Anterior cingulate cortex (tissue), 58 donors: ENCODE measurements at places on chromosomes 7 and 10.

DNA sequence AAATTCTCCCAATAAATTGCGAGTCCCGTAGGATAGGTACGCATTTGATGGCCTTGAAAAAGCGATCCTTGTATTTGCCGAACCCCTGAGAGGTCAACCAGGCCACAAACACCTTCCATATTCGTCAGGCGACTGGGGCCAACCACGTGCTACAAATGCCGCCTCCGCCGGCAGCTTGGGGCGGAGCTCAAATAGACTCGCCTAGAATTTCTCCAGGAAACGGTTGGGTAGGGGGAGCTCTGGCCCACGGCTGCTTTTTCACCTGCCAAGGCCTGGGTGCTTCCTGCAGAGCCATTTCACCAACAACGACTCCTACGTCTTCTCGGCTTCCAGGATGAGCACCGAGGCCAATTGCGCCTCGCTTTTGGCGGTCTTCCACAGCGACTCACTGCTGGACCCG, 53.4 kb upstream of the KIF5B start:
- no peak for DNase-seq

DNA sequence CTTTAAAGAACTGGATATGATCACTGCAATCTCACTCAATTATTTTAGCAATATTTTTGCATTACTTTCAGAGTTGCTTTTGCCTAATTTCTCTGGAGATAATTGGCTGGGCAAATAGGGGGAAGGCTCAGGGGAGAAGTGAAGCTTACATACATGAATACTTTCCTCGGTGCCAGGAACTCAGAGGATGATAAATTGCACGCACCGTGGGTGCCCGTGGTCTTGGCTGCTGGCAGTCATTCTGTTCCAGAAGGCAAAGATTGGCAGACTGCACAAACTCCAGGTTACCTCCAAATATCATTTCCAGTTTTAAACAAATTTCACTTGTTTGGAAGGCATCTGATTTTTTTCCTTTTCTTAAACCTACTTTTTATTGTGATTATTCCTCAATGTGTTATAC, 197.8 kb upstream of the TMEM72 start:
- no peak for DNase-seq

GRCh38 chr10:129809431-129809830, 154.6 kb downstream of the EBF3 start:
- DNase-seq = no peak

DNA sequence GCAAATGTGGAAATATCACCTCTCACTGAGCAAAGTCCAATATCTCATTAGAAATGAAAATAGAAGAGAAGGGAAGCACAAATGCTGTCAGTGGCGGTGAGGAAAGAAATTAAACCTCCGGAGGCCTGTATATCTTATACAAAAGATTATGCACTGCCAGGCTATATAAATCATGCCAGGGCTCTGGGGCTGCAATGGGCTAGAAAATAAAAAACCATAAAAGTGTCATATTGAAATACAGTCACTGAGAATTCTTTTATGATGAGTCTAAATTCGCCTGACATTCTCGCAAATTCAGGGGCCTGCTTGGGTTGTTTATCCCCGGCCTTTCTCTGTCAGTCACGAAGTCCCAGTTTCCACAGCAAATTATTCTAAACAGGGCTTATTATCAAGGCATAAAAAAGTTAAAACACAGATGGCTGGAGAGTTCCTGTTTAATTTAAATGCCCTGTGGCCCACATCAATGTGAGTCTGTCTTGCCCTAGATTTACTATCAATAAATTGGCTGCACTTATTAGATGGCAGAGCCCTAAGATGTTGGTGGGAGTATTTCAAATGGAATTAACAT, 193.8 kb downstream of the SNX10 start:
- no peak for DNase-seq

DNA sequence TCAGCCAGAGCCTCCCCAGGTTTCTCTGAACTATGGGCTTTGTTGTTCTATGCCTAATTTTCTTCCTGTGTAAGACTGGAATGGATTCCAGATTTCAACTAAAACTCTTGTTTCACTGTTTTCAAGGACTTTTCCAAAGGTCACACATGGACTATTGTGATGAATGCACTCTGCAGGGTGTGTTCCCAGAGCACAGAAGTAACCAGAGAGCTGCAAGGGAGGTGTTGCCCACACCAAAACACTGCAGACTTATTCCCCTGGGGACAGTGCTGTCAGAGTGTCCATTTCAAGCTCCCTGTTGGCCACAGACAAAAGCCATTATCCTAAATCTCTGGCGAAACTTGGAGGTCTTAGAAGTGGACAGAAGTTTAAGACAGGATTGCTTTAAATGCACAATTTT, 231.6 kb downstream of the TRIL start:
- no peak for DNase-seq

DNA sequence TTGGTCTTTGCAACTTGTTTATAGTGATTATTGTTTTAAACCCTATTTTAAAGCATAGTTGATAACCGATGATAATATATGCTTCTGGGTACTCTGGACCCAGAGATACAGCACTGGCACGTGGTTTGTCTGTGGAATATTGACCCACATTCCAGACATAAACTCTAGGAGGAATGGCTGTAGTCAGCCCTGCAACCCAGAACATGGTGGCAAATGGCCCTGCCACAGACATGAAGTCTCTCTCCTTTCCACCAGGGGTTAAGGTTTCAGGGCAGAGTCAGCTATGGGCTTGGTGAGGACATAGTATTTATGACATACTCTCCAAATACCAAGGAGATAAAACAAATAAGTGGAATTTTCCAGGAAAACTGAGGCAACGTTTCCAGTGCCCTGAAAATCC, 83.6 kb downstream of the NAMPT start:
- DNase-seq = no peak

DNA sequence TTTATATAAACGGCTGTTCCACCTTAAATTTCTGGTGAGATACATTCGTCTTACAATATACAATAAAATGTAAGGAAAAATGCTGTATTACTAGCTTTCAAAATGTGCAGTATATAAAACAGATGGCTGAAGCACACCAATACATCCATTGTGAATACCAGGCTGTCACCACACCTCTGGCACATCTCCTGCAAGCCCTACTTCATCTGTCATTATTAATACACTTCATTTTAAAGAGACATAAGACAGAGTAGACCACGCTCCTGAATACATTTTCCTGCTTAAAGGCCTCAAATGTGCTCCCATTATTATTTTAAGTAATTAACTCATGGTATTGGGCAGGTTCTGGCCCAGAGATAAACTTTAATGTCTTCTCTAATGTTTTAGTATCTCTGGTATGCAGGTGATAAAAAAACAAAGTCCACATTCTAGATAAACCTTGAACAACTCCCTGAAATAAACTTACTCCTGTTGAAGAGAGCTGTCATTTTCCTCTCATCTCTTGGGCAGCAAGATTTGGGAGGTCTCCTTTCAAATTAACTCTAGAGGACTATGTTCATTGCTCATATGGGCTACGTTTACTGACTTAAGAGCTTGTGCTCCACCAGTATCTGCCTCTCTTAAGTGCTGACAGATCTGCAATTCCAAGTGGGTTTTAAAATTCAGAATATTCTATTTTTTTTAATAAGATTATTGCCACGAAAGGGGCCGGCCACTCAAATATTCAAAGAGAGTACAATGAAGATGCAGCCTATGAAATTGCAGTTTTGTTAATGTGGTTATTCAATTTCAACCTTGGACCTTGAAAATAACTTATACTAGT, 396.5 kb upstream of the SEMA3D start:
- no peak for DNase-seq

DNA sequence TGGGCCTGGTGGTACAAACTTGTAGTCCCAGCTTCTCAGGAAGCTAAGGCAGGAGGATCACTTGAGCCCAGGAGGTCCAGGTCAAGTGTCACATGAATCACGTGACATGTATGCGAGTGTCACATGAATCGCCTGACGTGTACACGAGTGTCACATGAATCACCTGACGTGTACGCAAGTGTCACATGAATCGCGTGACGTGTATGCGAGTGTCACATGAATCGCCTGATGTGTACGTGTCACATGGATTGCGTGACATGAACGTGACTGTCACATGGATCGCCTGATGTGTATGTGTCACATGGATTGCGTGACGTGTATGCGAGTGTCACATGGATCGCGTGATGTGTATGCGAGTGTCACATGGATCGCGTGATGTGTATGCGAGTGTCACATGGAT, 9.5 kb upstream of the ADARB2 start:
- no peak for DNase-seq

DNA sequence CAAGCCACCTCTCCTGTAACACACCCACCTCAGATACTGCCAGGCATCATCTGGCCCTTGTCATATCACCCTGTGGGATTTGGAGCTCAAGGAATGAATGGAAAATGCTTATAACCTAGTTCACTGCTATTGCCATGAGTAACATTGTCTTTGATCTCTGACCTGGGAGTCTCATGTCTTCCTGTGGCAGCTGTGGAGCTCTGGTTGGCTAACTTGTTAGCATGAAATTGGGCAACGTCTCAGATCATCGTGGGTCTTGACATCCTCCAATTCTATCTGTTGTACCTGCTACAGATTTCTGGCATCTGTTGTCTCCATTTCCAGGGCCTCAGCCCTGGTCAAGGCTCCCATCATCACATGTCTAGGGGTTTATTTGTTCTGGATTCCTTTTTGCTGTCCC, 2.2 kb upstream of the TMEM270 start:
- DNase-seq = no peak

DNA sequence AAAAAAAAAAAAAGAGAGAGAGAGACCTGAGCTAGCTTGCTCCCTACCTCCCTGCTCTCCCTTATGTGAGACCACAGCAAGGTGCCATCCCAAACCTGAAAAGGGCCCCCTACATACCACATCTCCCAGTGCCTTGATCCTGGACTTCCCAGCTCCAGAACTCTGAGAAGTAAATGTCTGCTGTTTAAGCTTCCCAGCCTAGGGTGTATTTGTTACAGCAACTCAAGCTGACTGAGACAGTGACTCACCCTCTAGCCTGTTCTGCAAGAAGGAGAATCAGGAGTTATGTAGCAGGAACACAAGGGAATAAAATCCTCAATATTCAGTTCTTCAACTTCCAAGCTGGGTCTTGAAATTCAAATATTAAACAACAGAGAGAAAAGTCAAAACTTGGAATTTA, 52.1 kb upstream of the TMEM72 start:
- DNase-seq = no peak

GRCh38 chr7:111265394-111265793, 174.5 kb downstream of the LRRN3 start:
- DNase-seq = no peak
